ENCODE measurements at places on chromosomes 4 and X. TPM values are rescaled to one million over a fixed set of nuclear protein-coding genes. Genes with fewer than 3 reads are reported as not detected.

DNAAF6 gene
- not detected for total RNA-seq

CACNA1F gene
- total RNA-seq = 3.4 TPM

DNA sequence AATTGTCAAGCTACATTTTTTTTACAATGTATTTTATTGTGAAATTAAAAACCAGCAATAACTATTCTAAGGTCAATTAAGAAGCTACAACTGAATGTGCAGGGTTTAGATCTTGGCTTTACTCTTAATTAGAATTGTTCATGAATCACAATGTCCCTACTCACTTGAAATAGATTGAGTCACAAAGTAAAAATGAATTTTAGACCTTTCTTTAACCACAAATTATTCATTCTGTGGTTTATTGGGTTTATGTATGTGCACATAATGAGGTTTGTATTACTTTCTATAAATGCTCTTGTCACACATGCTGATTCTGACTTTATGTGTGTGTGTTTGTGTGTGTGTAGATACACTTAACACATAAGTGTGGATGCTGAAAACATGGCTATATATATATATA, 647.0 kb upstream of the AADAT start:
- no peaks in the 10 kb centered on the region for H3K27me3 ChIP-seq
- H3K27ac ChIP-seq = no peak overlapping the region
- DNase-seq = no peak

GRCh38 chrX:110413727-110414124, 55.1 kb downstream of the RTL9 start:
- H3K27me3 ChIP-seq = peaks cover 68% of the 10 kb centered on the region
- H3K36me3 ChIP-seq = no peaks in the 10 kb centered on the region
- peaks cover 10% of the 10 kb centered on the region for H3K4me1 ChIP-seq

- H3K36me3 ChIP-seq = no peaks in the 10 kb centered on the region
- H3K4me1 ChIP-seq = no peaks in the 10 kb centered on the region
- H3K27me3 ChIP-seq = no peaks in the 10 kb centered on the region
- no peak for DNase-seq
- H3K4me3 ChIP-seq = no peak overlapping the region
Observed at GRCh38 chr4:8324640-8325239, 55.2 kb downstream of the HTRA3 start.

GRCh38 chr4:86118711-86119110, 241.1 kb downstream of the MAPK10 start:
- H3K4me1 ChIP-seq = no peaks in the 10 kb centered on the region
- no peaks in the 10 kb centered on the region for H3K27me3 ChIP-seq
- no peak for DNase-seq
- no peak overlapping the region for H3K27ac ChIP-seq
- H3K36me3 ChIP-seq = peaks cover 2% of the 10 kb centered on the region

DNA sequence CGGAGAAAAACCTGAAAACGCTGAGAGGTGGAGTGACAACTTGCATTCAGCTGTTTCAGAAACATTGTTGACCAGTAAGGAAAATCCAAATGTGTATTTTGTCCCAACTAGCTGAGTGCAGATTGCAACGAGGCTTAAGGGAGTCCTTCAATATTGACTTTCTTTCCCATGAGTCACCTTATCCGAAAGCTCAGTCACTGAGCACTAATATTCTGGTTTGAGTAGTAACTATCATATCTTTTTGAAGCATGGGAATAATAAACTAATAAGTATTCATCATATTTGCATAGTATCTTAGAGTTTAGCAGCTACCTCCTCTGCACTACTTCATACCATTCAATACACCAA, 604.3 kb downstream of the PACRGL start:
- no peaks in the 10 kb centered on the region for H3K36me3 ChIP-seq
- no peak overlapping the region for H3K4me3 ChIP-seq
- H3K27me3 ChIP-seq = peaks cover 12% of the 10 kb centered on the region
- H3K4me1 ChIP-seq = no peaks in the 10 kb centered on the region
- no peak overlapping the region for H3K27ac ChIP-seq

GRCh38 chr4:55089916-55090315, 35.5 kb downstream of the KDR start:
- DNase-seq = no peak
- H3K4me1 ChIP-seq = no peaks in the 10 kb centered on the region
- no peak overlapping the region for H3K27ac ChIP-seq
- no peak overlapping the region for H3K4me3 ChIP-seq
- H3K27me3 ChIP-seq = peaks cover 20% of the 10 kb centered on the region

MAGED4B gene
- 3.0 TPM for total RNA-seq

DNA sequence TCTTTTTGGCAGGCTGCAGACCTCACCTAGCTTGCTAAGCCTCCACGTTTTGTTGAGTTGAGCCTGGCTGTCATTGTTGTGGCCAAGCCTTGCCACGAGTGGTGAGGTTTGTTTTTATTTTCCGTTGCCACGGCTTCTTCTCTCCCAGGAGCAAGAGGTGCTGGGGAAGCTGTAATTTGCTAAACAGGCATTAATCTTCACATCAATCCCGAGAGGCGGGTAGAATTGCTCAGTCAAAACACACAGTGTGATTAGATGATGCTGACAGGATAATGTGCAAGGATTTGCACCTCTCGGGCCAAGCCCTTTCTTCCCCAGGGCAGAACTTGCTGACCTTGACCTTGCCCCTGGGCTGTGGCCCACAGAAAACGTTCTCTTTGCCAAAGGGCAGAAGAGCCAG, 72.2 kb upstream of the ATP6AP2 start:
- H3K27me3 ChIP-seq = peaks cover 16% of the 10 kb centered on the region
- no peak overlapping the region for H3K27ac ChIP-seq
- H3K36me3 ChIP-seq = no peaks in the 10 kb centered on the region
- H3K4me3 ChIP-seq = no peak overlapping the region

DNA sequence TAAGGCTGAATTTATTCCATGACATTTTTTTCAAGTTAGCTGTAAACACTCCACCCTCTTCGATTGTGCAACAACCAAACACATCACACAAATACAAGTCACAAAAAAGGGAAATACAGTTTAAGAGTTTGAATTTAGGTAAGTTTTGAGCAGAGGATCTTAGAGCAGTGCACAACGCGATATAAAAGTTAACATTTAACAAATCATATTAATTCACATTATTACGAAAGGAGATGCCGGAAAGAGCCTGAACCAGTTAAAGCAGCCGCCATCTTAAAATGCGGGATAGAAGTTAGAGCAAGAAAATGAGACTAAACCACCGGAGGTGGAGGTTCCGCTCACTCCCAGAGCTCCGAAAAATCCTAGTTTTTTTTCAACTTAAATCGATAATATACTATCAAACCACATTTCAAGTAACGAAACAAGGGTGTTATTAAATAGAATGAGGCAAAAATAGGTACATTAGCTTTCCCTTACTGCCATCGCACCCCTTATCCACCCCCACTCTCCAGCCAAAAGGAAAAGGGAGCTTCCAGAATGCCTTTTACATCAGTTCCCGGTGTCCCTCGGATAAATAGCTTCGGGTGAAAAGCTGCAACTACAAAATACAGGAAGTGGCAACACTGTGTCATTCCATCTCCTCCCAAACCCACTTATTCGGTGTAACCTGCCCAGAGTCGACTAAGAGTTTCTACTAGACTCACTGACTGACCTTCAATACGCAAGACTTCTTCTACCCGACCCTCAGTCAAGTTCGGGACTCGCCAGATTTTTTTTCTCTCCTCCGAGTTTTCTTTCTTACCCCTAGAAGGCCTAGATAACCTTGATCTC, 1.9 kb downstream of the UBE2D3 start:
- no peaks in the 10 kb centered on the region for H3K27me3 ChIP-seq
- peaks cover 26% of the 10 kb centered on the region for H3K36me3 ChIP-seq
- no peak overlapping the region for H3K4me3 ChIP-seq
- peaks cover 44% of the 10 kb centered on the region for H3K4me1 ChIP-seq
- H3K27ac ChIP-seq = no peak overlapping the region

DNA sequence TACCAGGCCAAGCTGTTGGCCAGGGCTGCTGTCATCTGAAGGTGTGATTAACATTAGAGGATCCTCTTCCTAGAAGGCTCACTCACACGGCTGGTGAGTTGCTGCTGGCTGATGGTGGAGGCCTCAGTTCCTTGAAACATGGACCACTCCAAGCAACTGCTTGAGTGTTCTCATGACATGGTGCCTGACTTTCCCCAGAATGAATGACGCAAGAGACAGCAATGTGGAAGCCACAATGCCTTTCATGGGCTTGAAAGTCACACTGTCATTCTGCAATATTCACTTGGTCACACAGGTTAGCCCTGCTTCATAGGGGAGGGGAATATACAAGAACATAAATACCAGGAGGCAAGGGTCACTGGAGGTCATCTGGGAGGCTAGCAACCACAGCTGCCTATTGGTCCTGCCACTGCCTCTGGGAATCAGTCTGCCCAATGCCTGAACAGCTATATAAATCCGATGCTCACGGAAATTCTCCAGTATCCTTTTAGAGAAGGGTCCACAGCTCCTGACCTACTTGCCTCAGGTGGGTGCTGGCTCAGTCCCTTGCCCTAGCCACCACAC, 97.1 kb upstream of the MAML3 start:
- H3K27ac ChIP-seq = peak overlapping the region; percentile 81
- peaks cover 2% of the 10 kb centered on the region for H3K36me3 ChIP-seq
- peaks cover 56% of the 10 kb centered on the region for H3K4me1 ChIP-seq
- DNase-seq = peak; percentile 69

TMPRSS11F gene
- not detected for total RNA-seq

GRCh38 chr4:112189754-112190153, 41.8 kb upstream of the AP1AR start:
- no peak overlapping the region for H3K4me3 ChIP-seq
- no peak for DNase-seq
- H3K27ac ChIP-seq = no peak overlapping the region
- peaks cover 5% of the 10 kb centered on the region for H3K36me3 ChIP-seq
- H3K27me3 ChIP-seq = no peaks in the 10 kb centered on the region

DNA sequence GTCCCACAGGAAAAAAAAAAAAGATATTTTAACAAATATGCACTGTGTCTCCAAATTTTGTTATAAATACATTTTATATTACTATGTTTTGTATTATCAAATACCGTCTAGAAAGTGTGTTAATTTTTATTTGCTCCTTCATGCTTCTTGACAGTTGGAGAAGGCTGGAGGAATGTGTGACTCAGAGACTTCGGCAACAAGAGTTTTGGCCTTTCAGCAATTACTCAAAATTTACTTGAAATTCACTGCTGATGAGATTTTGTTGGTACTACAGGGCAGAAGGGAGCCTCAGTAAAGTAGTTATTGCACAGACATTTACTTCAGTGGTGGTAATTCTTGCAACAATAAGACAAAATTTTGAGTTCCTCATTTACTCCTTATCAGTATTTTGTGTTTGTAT, 2164.0 kb downstream of the PCDH7 start:
- DNase-seq = no peak
- no peaks in the 10 kb centered on the region for H3K36me3 ChIP-seq
- H3K4me3 ChIP-seq = no peak overlapping the region
- no peaks in the 10 kb centered on the region for H3K4me1 ChIP-seq
- H3K27me3 ChIP-seq = no peaks in the 10 kb centered on the region
- H3K27ac ChIP-seq = no peak overlapping the region

CYBB gene
- 0.39 TPM for total RNA-seq
